Erythroblast (primary cell): ENCODE measurements at places on chromosomes 7 and 10.

DNA sequence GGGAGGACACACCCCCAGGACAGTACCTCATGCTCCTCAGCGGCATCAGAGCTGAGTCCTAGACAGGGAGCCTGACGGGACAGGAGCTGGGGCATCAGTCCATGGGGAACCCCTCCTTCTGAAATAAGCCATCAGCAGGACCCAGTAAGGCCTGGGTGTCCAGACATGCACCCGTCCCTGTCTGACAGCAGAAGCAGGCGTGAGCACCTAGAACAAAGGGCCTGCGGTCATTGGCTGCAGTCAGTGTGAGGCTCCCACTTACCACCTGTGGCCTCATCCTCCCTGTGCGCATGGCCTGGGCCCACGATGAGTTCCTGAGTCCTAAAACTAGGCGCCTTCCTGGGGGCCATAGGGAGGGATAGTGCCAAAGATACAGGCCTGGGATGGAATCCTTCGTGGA lies 484.7 kb downstream of the PTPRN2 start:
- no peak for DNase-seq

- peak; percentile 3 for DNase-seq
These were observed 103.7 kb upstream of the IFRD1 start for GRCh38 chr7:112346381-112347060.

DNA sequence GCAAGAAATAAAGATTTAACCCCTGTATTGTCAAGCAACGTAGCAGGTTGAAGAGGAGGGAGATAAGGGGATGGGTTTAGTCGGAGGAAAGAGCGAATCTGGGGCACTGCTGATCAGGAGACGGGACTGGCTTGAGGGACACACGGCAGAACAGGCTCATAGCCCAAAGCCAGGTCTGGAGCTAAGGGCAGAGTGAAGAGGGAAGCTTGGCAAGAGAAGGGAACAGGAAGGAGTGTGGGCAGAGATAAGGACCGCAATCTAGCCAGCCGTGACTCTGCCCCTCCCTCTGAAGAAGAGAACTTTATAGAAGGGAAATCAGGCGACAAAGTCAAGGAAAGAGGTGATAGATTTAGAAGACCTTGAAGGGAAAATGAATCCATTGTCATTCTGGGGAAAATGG lies 67.6 kb downstream of the CAV1 start:
- DNase-seq, result peak; percentile 11

DNA sequence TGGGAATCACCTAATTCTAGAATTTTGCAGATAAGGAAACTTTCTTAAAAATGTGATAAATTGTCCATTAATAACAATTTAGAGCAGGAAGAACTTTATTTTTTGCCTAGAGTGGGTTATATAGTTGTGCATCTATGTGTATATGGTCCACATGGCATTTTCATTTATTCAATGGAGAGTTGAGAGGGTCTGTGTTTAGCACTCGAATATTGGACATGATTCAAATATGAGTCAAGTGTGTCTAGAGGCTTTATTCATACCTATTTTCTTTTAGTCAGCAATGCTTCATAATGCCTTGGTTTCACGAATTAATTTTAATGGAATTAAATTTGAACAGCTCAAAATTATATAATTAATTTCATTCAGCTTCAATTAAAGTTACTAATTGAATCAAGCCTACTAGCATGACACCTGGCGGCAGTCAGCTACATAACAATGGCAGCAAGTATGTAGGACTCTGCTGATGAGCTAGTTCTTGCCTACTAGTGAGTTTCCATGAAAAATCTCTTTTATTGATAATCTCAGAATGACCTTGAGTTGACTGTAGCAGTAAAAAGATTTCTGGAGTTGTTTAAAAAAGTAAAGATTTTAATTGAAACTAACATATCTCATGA lies 17.7 kb downstream of the MDFIC start:
- DNase-seq, result no peak

DNA sequence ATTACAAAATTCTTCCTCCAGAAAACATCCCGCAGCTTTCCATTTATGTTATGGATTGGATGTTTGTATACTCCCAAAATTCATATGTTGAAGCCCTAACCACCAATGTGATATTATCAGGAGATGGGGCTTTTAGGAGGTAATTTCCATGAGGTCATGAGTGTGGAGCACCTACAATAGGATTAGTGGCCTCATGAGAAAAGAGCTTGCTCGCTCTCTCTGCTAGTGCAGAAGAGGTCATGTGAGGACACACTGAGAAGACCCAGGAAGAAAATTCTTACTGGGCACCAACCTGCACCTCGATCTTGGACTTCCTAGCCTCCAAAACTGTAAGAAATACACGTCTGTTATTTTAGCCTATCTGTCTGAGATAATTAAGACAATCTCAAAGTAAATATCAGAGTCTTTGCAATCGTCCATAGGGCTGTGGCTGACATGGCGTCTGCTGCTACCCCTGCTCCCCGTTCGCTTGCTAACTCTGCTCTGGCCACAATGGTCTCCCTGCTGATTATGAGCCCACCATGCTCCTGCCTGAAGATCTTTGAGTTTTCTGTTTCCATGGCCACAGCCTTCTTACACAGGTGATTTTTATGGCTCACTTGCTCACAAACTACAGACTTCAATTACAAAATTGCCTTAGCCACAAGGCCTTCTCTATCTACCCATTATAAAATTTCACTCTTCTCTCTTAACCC lies 333.3 kb downstream of the CACNA2D1 start:
- DNase-seq, result no peak

DNA sequence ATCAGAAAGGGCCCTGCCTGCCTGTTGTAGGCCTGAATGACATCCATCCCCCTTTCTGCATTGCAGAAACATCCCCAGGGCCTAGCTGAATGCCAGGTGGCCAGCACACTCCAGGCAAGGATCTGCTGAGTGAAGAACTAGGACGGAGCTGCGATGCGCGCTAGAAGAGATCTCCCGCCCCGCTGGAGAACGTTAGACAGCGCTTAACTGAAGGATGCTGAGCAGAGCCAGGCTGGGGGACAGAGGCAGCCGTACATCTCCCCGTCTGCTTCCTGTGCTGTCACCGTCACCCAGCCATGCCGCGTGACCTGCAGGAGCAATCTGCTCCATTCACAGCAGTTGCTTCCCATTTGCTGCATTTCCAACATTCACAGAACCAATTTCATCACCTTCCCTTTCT lies 73.3 kb downstream of the FAM53B start:
- no peak for DNase-seq

GRCh38 chr7:114623146-114623545 lies 208.5 kb downstream of the FOXP2 start:
- no peak for DNase-seq

DNA sequence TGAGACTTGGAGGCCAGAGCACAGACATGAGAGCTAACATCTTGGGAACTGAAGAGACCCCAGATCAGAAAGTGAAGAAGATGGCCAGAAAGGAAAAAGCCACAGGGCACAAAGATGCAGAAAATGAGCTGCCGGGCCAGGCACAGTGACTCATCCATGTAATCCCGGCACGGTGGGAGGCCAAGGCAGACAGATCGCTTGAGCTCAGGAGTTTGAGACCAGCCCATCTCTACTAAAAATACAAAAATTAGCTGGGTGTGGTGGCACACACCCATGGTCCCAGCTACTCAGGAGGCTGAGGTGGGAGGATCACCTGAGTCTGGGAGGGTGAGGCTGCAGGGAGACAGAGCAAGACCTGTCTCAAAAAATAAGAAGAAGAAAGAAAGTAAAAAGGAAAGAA lies 81.4 kb upstream of the MGMT start:
- DNase-seq, result no peak

DNA sequence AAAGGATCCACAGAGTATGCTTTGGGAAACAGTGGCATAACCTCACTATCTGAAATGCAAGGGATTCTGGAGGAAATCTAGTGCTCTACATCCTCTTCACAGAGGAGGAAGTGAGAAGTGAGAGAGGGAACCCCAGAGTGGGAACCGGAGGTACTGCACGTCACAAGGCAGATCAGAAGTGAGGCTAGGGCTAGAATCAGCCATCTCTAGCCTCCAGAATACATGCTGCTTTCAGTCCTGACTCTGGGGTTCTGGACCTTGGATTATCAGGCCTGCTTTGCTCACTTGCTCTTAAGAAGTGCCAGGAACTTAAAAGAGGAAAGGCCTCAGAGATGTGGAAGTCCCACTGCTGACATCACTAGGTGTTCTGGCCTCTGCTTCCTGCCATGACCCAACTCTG lies 25.7 kb downstream of the ZNF503 start:
- no peak for DNase-seq

- DNase-seq, result no peak
These were observed 179.2 kb upstream of the ZMIZ1 start for GRCh38 chr10:78889536-78890063.

GRCh38 chr7:11748884-11749283 lies 83.1 kb downstream of the THSD7A start:
- no peak for DNase-seq

GRCh38 chr10:101071267-101071884 lies 9.6 kb downstream of the KAZALD1 start:
- peak; percentile 21 for DNase-seq

- DNase-seq, result no peak
These were observed 51.7 kb downstream of the ASB4 start for GRCh38 chr7:95537468-95537867.

GRCh38 chr10:99983280-99983988 lies 26.3 kb downstream of the DNMBP start:
- peak; percentile 52 for DNase-seq
